ENCODE measurements at places on chromosomes 5 and 9.

DNA sequence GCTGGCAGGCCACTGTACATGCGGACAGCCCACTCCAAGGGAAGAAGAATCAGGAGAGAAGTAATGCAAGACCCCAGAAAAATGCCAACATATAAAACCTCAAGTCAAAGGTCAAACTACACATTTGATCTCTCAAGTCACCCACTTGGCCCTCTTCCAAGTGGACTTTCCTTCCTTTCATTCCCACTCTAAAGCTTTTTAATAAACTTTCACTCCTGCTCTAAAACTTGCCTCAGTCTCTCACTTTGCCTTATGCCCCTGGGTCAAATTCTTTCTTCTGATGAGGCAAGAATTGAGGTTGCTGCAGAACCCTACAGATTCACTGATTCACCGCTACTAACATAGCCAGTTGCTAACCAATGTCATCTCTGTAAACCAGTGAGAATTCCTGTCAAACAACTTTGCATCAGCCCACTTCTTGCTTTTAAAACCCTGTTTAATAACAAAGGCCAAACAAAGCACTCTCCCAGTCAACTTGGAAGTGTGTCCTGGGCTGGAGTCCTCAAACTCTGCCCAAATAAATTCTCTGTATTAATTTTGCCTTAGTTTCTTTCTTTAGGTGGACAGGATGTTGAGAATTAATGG lies 6.9 kb upstream of the ATP6V1G1 start:
- no peak for DNase-seq

DNA sequence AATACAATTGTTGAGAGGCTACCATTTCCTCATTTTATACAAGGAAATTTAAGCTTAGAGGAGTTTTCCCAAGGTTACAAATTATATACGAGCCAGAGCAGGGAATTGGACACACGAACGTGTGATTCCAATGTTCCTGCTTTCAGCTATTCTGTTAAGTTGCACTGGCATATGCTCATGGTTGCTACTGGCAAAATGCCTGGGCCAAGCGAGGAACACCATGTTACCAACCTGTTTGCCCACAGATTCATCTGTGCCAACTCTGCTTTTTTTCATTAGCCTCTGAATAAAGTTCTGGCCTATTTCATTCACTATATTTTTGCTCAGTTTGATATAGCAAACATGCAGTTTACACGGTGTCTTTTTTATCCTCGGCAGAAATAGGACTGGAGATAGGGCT lies 5.1 kb upstream of the C5orf46 start:
- no peak for DNase-seq

GRCh38 chr5:33933723-33934169 lies 2.4 kb upstream of the RXFP3 start:
- no peak for DNase-seq

- DNase-seq: no peak
These were observed 2.1 kb downstream of the ECSCR start for GRCh38 chr5:139460455-139460854.

GRCh38 chr5:113128082-113128481 lies 151.5 kb downstream of the DCP2 start:
- DNase-seq: no peak
